ENCODE measurements at places on chromosomes 13 and 19. TPM values are rescaled to one million over a fixed set of nuclear protein-coding genes. Genes with fewer than 3 reads are reported as not detected.
A peak's percentile ranks its signal among the peaks of the same experiment; 100 is the strongest.

DNA sequence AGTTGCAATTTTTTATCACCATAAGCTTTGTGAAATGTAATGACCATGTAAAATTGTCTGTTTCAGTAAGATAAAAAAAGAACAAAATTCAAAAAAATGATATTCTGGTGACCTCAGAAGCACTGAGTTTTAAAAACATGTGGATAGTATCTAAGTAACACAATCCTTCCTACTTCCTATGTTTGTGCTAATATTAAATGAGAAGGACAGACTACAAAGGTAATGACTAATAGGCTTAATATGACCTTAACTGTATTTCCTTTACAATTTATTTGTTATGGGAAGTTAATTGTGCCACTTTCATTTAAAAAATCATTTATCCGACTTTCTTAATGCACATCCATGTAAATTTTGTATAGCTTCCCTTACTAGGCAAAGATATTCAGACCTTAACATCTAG is 1030.4 kb upstream of the ATXN8OS start:
- H3K4me3 ChIP-seq, result no peak overlapping the region
- no peak overlapping the region for H3K27ac ChIP-seq
- no peak for DNase-seq
- no peaks in the 10 kb centered on the region for H3K27me3 ChIP-seq

- H3K4me3 ChIP-seq, result no peak overlapping the region
- H3K4me1 ChIP-seq, result no peaks in the 10 kb centered on the region
- H3K36me3 ChIP-seq, result no peaks in the 10 kb centered on the region
- no peak for DNase-seq
- peaks cover 21% of the 10 kb centered on the region for H3K27me3 ChIP-seq
Observed at GRCh38 chr19:29750001-29750400, 34.9 kb upstream of the C19orf12 start.

- no peaks in the 10 kb centered on the region for H3K27me3 ChIP-seq
- H3K4me3 ChIP-seq, result no peak overlapping the region
- DNase-seq, result no peak
- peaks cover 8% of the 10 kb centered on the region for H3K4me1 ChIP-seq
Observed at GRCh38 chr19:6378486-6378885, 2.8 kb upstream of the PSPN start.

GRCh38 chr13:66700117-66700601 is 530.0 kb downstream of the PCDH9 start:
- no peak overlapping the region for H3K4me3 ChIP-seq
- DNase-seq, result no peak
- no peaks in the 10 kb centered on the region for H3K36me3 ChIP-seq
- H3K4me1 ChIP-seq, result no peaks in the 10 kb centered on the region

- no peaks in the 10 kb centered on the region for H3K4me1 ChIP-seq
- peaks cover 20% of the 10 kb centered on the region for H3K27me3 ChIP-seq
- no peaks in the 10 kb centered on the region for H3K36me3 ChIP-seq
- H3K27ac ChIP-seq, result no peak overlapping the region
- H3K4me3 ChIP-seq, result no peak overlapping the region
Observed at GRCh38 chr19:53818756-53819155, 5.4 kb downstream of the NLRP12 start.

GRCh38 chr13:80306337-80306972 is 34.5 kb downstream of the SPRY2 start:
- H3K36me3 ChIP-seq, result no peaks in the 10 kb centered on the region
- DNase-seq, result no peak
- no peaks in the 10 kb centered on the region for H3K4me1 ChIP-seq
- no peaks in the 10 kb centered on the region for H3K27me3 ChIP-seq

DNA sequence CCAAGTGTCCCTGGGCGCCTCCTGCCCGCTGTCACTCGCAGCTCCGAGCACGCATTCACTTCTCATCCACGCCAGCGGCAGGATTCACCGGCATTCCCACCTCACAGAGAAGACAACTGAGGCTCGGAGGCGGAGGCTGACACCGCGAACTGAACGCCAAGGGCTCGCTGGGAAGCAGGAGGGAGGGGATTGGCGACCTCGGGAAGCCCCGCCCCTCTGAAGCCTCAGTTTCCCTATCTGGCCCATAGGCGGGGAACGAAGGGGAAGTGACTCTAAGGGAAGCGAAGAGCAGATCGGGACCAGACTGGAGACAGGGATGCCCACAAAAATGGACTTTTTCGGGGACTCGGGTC is 256 bp downstream of the MICOS13 start:
- H3K27ac ChIP-seq, result peak overlapping the region; percentile 86
- H3K4me1 ChIP-seq, result peaks cover 29% of the 10 kb centered on the region
- peak overlapping the region; percentile 94 for H3K4me3 ChIP-seq
- H3K27me3 ChIP-seq, result no peaks in the 10 kb centered on the region
- no peak for DNase-seq

GRCh38 chr19:19385896-19386869 is 19.3 kb upstream of the GATAD2A start:
- peaks cover 19% of the 10 kb centered on the region for H3K36me3 ChIP-seq
- peak overlapping the region; percentile 96 for H3K4me3 ChIP-seq
- H3K27ac ChIP-seq, result peak overlapping the region; percentile 97
- H3K27me3 ChIP-seq, result no peaks in the 10 kb centered on the region
- DNase-seq, result peak; percentile 41
- peaks cover 28% of the 10 kb centered on the region for H3K4me1 ChIP-seq

GRCh38 chr13:111966933-111967332 is 100.0 kb upstream of the SOX1 start:
- no peak overlapping the region for H3K4me3 ChIP-seq
- no peaks in the 10 kb centered on the region for H3K36me3 ChIP-seq
- H3K27ac ChIP-seq, result no peak overlapping the region
- H3K4me1 ChIP-seq, result no peaks in the 10 kb centered on the region
- no peak for DNase-seq

DNA sequence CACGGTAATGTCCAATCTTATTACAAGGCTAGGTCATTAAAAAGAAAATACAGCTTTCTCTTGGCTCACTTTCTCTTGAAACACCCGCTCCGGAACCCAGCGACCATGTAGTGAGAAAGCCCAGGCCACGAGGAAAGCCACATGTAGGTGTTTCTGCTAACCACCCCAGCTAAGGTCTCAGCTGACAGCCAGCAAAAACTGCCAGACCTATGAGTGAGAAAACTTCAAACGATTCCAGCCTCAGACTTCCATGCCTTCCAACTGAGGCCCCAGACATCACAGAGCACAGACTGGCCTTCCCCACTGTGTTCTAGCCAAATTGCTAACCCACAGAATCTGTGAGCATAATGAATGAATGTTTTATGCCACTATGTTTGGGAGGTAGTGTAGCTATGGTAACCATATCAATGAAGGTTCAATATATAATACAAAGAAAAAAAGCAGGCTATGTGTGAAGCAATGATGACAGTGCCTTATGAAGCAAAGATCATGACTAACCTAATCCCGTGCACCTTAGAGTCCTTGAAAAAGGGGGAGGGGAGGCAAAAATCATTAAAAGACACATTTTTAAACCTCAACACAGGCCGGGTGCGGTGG is 11.9 kb upstream of the TPTE2 start:
- no peak overlapping the region for H3K4me3 ChIP-seq
- H3K27ac ChIP-seq, result no peak overlapping the region
- no peaks in the 10 kb centered on the region for H3K27me3 ChIP-seq
- H3K4me1 ChIP-seq, result no peaks in the 10 kb centered on the region
- H3K36me3 ChIP-seq, result no peaks in the 10 kb centered on the region

- no peaks in the 10 kb centered on the region for H3K4me1 ChIP-seq
- H3K27me3 ChIP-seq, result no peaks in the 10 kb centered on the region
- DNase-seq, result no peak
- no peak overlapping the region for H3K4me3 ChIP-seq
Observed at GRCh38 chr13:33312150-33312860, 26.8 kb upstream of the STARD13 start.

GRCh38 chr19:42273407-42274064 is 4.5 kb downstream of the CIC start:
- no peaks in the 10 kb centered on the region for H3K27me3 ChIP-seq
- DNase-seq, result no peak
- peaks cover 59% of the 10 kb centered on the region for H3K36me3 ChIP-seq
- no peak overlapping the region for H3K27ac ChIP-seq
- peaks cover 11% of the 10 kb centered on the region for H3K4me1 ChIP-seq
- no peak overlapping the region for H3K4me3 ChIP-seq

GRCh38 chr13:51614350-51614786 is 30.1 kb downstream of the WDFY2 start:
- no peaks in the 10 kb centered on the region for H3K27me3 ChIP-seq
- no peak overlapping the region for H3K4me3 ChIP-seq
- no peaks in the 10 kb centered on the region for H3K4me1 ChIP-seq
- no peaks in the 10 kb centered on the region for H3K36me3 ChIP-seq
- no peak for DNase-seq
- no peak overlapping the region for H3K27ac ChIP-seq

- DNase-seq, result no peak
- H3K27ac ChIP-seq, result no peak overlapping the region
- H3K36me3 ChIP-seq, result no peaks in the 10 kb centered on the region
- no peaks in the 10 kb centered on the region for H3K4me1 ChIP-seq
Observed at GRCh38 chr19:33040994-33041827, 23.5 kb downstream of the RHPN2 start.

- H3K27me3 ChIP-seq, result no peaks in the 10 kb centered on the region
- no peak for DNase-seq
- no peaks in the 10 kb centered on the region for H3K36me3 ChIP-seq
- no peaks in the 10 kb centered on the region for H3K4me1 ChIP-seq
Observed at GRCh38 chr13:91986761-91987483, 588.5 kb downstream of the GPC5 start.

DNA sequence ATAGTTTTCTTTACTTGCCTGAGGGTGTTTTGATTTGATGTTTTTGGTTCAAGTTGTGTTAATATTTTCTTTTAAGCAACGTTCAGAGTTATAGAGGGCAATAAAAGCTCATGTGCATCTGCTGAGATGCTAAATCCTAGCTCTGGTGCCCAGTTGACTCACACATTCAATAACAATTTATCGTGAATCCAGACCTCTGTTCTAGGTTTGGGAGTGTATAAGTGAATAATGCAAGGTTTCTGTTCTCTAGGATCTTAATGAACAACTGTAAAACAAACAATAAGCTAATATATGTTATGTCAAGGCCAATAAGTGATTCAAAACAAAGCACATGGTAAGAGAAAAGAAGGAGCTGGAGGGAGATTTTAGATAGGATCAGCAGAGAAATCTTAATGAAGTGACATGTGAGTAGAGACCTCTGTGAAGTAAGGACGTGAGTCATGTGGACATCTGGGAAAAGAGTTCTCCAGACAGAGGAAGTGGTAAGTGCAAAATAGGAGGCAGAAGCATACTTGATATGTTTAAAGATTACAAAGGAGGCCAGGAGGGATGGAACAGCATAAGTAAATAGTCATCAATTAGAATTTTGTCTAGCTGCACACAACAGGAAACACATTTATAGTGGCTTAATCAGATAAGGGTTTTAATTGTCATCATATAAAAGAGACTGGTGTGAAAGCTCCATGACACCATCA is 278.5 kb upstream of the HTR2A start:
- no peak overlapping the region for H3K4me3 ChIP-seq
- no peaks in the 10 kb centered on the region for H3K4me1 ChIP-seq
- no peaks in the 10 kb centered on the region for H3K36me3 ChIP-seq
- DNase-seq, result no peak
- no peaks in the 10 kb centered on the region for H3K27me3 ChIP-seq

DNA sequence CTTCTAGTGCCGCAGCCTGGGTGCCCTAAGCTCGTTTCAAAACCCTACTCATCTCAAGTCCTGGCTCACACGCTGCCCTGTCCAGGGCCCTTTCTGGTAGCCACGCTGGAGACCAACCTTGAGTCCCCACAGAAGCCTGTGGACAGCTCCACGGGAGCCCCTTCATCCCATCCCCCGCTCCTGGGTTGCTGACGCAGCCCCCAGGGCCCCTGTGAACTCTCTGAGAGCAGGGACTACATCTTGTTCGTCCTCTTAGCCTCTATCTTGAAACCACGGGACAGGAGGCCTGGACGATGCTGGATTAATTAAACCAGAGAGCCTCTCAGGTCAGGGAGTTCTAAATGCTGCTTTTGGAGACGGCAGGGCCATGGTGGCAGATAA is 7.4 kb downstream of the MLLT1 start:
- peaks cover 66% of the 10 kb centered on the region for H3K4me1 ChIP-seq
- H3K4me3 ChIP-seq, result peak overlapping the region; percentile 21
- DNase-seq, result peak; percentile 48
- H3K27me3 ChIP-seq, result no peaks in the 10 kb centered on the region
- H3K27ac ChIP-seq, result peak overlapping the region; percentile 63
- H3K36me3 ChIP-seq, result peaks cover 58% of the 10 kb centered on the region

DNA sequence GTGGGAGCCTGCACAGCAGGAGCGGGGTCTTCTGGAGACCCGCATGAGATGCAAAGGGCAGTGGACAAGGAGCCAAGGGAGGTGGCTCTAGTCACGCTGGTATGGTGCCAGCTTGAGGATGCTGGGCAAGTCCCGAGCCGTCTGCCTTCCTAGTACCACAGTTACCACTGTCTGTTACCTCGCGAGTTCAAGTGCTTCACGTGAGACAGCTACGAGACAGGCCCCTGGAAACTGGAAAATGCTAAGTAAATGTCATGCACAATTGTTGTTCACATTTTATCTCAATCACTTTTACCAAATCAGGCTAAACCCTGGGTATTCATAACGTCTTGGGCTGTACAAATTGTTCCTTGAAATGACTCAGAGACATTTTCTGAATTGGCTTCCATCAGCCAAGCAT is 155.7 kb downstream of the TNFRSF19 start:
- no peak overlapping the region for H3K4me3 ChIP-seq
- DNase-seq, result no peak
- H3K27me3 ChIP-seq, result no peaks in the 10 kb centered on the region
- no peak overlapping the region for H3K27ac ChIP-seq
- H3K4me1 ChIP-seq, result no peaks in the 10 kb centered on the region

DNA sequence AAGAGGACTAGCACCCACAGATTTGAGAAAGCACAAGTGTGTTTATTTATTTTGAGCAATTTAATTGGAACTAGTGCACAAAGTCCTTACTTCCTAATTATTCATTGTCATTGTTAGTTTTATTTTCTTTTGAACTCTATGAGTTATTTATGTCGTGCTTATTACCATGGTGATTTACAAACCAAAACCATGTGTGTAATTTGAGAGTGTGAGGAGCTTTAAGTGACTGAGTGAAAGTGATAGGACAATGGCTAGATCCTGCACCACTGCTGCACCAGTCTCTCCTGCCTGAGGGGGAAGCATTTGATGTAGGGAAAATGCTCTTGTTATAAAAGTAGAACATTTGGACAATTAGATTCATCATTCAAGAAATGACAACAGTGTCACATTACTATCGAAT is 172.3 kb upstream of the KLF12 start:
- no peaks in the 10 kb centered on the region for H3K27me3 ChIP-seq
- H3K4me1 ChIP-seq, result no peaks in the 10 kb centered on the region
- H3K4me3 ChIP-seq, result no peak overlapping the region
- H3K27ac ChIP-seq, result no peak overlapping the region

GRCh38 chr13:80083853-80084676 is 256.9 kb downstream of the SPRY2 start:
- no peaks in the 10 kb centered on the region for H3K4me1 ChIP-seq
- DNase-seq, result no peak
- H3K36me3 ChIP-seq, result no peaks in the 10 kb centered on the region
- H3K4me3 ChIP-seq, result no peak overlapping the region

FOSB gene
- 2.4 TPM for total RNA-seq

KCNRG gene
- total RNA-seq, result 0.13 TPM

FUT1 gene
- 19.6 TPM for total RNA-seq

CATSPERD gene
- total RNA-seq, result not detected

FGF14 gene
- not detected for total RNA-seq

ZNF571 gene
- 1.3 TPM for total RNA-seq

CALR3 gene
- not detected for total RNA-seq

CELF5 gene
- total RNA-seq, result 0.49 TPM

ZNF614 gene
- 11.9 TPM for total RNA-seq

All from K562 (cell line).